ENCODE measurements at places on chromosomes 7 and 10.

DNA sequence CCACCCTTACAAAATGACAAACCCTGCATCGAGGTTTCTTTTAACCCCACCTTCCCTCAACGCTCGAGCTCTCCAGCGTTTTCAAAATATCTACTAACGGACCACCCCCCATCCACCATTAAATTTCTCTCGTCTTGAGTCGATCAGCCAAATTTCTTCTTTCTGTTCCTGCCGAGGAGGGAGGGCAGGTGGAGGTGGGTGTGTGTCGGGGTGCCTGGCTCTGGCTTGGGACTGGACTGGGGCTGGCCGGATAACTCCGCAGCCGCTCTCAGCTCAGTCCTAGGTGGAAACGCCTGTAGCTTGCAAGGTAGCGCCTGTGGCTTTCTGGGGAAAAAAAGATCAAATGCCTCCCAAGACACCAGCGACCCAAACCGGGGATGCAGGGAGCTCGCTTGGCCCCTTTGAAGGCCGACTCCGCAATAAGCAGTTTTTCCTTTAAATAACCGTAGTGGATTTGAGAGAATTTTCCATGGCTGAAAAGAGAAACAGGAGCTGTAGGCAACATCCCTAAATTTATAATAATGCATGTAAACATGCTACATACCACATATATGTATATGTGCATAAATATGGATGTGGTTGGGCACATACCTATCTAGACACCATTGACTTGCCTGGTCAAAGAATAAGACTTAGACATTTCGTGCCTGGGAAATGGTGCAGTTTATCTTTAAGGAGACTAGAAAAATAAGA is 1.9 kb upstream of the TMEM178B start:
- DNase-seq, result no peak

GRCh38 chr10:35422228-35422627 is 85.9 kb downstream of the CCNY start:
- DNase-seq, result no peak

DNA sequence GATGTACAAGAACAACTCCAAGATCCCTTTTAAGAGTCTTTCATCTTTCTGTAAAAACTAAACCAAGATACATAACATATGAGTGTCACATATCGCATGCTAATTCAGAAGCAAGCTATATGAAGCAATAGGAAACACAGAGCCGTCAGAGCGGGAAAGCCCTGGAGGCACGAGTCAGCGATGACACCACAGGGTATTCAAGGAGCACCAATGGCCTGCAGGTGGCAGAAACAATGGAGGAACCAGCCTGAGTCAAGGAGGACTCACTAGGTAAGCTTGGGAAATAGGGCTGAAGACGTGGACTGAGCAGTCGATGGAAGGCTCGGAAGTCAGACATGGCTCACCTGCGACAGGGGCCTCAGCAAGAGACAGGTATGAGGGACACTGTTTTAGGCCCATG is 214.4 kb downstream of the FAM107B start:
- no peak for DNase-seq

DNA sequence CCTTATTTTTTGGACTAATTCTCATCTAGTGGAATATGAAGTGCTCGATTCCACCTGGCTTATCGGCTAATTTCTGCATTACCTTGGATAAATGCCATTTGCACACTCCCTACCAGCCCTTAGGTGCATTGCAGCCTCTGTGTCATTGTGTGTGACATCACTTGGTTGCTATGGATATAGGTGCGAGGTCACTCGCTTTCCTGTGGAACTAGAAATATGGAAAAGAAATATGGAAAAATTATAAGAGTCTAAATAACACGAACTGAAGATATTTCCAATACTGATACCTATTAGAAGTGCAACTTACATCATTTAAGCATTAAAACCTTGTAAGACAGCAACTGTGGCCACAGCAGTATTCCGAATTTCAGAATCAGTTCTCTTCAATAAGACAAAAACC is 2.0 kb downstream of the YWHAG start:
- peak; percentile 8 for DNase-seq

- DNase-seq, result no peak
Measured at GRCh38 chr7:44059219-44060090, 5.9 kb downstream of the PGAM2 start.

DNA sequence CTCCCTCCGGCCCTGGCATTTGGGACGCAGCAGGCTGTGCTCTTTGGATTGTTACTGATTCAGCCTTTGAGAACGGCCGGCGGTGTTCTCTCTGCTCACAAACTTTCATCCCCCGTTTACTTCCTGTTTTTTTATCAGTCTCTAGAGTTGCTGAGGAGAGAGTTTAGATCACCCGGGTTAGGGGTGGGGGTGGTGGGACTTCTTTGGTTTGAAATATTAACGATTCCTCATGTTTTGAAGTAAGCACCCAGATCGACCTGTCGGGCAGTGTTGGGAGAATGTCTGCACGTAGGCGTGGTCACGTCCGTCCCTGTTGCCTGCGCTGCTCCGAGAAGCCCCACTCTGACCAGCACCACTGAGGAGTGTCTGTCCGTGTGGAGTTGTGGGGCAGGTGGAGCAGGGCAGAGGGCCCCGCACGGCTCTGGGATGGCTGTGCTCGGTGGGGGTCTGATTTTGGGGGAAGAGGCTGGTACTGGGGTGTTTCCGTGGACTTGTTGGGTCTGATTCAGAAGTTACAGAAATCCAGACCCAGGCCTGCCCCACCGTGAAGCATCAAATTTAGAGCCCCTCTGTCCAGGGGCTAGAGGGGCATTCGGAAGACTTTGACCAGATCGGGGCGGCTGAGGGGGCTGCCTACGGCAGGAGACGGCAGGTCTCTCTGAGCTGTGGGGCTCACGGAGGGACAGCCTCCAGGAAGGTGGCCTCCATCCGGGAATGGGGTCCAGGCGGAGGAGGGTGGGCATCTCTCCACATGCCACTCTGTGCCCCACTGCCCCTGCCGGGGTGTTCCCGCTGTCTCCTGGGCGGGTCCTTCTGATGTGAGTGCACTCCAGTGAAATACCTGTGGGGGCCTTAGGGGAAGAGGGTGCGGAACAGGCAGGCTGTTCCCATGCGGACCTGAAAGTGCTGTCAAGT is 7.4 kb downstream of the INPP5A start:
- DNase-seq, result no peak

GRCh38 chr10:75394221-75394620 is 7.3 kb downstream of the ZNF503 start:
- no peak for DNase-seq

- peak; percentile 28 for DNase-seq
Measured at GRCh38 chr7:30155481-30155880, 20.7 kb downstream of the MTURN start.

- no peak for DNase-seq
Measured at GRCh38 chr10:22682237-22683139, 31.9 kb downstream of the PIP4K2A start.

- no peak for DNase-seq
Measured at GRCh38 chr10:44154956-44155355, 229.9 kb downstream of the CXCL12 start.

- DNase-seq, result no peak
Measured at GRCh38 chr7:8260871-8261694, 884 bp downstream of the ICA1 start.

DNA sequence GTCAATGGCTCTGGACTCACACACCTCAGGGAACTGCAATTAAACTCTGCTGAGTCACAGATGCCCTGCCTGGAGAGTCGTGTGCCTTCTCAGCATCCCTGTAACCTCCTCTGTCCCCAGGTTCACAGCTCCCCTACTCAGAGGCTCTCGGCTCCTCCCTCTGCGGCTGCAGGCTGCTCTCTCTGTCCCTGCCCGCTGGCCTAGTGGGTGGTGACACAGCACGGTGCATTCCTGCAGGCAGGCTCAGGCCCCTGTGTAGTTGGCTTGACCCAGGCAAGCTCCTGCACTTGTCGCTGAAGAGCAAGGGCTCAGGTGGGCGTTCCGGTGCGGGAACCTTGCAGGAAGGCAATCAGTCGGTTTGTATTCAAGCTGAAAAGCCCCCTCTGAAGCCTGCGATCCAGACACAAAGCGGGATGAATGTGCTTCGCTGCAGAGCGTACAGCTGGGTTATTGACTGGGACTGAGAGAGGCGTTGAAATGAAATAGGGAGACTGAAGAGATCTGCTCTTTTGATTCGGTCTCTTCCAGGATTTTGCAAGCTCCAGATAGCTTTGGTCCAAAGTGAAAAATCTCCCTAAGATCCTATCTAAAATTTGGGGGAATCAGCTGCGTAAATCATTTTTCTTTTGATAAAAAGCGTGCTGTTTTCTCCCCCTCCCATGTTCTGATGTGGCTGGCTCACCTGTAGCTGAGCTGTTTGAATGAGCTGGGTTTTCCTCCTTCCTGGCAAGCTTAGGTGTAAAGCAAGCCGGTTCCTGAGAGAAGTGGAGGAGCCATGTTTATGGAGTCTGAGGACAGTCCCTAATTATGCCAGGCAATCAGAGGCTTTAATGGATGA is 208.7 kb upstream of the PHYHIPL start:
- DNase-seq, result peak; percentile 78

DNA sequence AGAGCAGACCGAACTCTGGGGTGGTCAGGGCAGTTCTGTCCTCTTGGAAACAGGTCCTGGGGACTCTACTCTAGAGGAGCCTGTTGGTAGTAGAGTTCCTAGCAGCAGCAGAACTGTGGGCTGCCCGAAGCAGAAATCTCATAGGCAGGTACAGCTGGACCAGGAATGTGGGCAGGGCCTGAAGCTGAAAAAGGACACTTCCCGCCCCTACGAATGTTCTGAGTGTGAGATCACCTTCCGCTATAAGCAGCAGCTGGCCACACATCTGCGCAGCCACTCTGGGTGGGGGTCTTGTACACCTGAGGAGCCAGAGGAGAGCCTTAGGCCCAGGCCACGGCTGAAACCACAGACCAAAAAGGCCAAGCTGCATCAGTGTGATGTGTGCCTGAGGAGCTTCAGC is 8.3 kb upstream of the ZNF783 start:
- DNase-seq, result no peak

DNA sequence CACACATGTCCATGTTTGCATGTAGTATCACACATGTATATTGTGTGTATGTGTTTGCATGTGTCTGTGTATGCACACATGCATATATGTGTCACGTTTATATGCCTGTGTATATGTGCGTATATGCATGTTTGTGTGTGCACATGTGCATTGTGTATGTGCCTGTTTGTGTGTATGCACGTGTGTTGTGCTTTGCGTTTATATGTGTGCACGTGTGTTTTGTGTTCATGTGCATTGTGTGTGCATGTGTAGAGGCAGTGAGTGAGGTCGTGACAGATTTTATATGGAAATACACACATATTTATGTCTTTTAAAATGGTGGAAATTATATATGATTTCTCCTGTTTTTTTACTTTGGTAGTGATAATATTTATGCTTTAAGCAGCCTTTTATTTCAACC is 41.2 kb downstream of the ADARB2 start:
- DNase-seq, result no peak

DNA sequence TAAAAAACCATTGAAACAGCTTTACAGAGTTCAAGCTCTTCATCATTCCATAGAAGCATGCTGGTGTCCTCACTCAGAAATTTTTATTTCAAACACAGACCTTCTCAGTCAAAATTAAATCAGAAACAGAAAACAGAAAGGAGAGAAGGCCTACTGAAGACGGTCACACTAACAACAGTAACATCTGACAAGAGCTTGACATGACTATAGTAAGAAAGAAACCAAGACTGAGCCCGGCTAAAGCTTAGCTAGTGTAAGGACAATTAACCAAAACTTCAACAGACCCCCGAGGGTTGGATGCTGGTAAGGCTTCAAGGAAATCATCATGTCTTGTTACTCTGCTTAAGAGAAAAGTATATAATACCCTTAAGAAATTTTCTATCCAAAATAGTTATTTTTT is 38.6 kb downstream of the MTPN start:
- no peak for DNase-seq

- DNase-seq, result no peak
Measured at GRCh38 chr10:44143556-44143955, 241.3 kb downstream of the CXCL12 start.

DNA sequence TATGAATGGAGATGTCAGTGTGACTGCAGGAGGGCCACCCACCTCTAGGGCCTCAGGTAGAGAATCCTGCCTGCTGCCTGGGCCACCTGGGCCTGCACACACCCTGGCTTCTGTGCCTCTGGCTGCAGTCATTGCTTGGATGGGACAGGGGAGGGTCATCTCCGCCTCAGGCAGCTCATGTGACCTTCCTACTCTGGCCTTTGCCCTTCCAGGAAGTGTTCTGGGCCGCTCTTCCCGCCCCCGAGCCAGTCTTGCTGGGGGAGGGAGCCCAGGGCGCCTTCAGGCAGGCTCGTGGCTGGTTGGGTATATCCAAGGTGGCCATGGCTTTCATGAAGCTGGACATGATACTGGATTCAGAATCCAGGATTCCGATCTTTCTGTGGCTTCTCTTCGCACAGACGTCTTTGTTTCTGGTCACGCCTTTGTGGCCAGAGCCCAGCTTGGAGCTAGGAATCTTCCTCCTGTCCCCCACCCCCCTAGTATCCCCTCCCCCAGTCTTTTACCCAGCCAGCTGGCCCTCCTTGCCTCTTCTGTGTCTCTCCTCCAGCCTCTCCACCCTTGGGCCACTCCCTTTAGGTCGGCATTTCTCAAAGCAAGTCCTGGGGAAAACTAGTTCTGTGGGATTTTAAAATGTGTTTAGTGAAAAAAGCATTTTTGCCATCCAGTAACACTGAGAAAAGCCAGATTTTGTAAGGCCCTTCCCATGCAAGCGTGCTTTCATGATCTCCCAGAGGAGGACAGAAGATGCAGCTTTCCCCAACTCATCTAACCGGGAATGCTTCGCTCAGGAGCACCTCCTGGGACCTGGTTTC is 119.6 kb downstream of the ZMIZ1 start:
- no peak for DNase-seq

GRCh38 chr7:131105294-131105798 is 222.3 kb upstream of the MKLN1 start:
- no peak for DNase-seq

- DNase-seq, result no peak
Measured at GRCh38 chr10:90396721-90397120, 461.1 kb downstream of the HTR7 start.

- no peak for DNase-seq
Measured at GRCh38 chr10:96089116-96089515, 41.0 kb upstream of the ZNF518A start.

DNA sequence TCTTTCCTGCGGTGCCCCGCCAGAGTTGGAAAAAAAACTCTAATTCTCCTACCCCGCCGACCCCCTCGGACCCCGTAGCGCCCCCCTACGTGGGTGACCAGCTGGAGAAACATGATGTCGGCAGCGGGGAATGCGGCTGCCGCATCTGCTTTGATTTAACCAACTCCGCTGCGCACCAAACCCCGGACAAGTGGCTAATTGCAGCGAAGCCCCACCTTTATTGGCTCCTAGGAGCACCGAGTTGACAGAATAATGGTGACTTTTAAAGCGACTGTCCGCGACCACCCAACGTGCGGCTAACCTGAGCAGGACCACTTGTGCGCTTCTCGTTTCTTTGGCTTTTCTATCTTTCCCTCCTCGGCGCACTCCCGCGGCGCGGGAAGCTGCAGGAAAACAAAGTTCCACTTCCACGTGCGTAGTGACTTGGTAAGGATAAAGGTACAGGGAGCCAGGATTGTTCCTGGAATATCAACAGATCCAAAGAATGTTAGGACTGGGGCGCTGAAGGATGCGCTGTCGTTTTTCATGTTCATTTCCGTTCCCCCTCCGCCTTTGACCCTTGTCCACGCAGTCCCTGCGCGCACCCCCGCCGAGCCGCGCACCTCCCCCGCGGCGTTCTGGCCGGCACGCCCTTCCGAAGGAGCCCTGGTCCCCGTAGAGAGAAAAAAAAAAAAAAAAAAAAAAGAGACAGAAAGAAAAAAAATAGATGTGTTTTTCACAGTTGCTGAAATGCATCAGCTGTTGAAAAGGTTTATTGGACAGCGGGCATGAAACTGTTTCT is 1.4 kb downstream of the WNT16 start:
- no peak for DNase-seq
